ENCODE measurements at places on chromosomes 1 and 21.

GRCh38 chr21:37149411-37149810 lies 76.4 kb downstream of the TTC3 start:
- DNase-seq, result no peak

DNA sequence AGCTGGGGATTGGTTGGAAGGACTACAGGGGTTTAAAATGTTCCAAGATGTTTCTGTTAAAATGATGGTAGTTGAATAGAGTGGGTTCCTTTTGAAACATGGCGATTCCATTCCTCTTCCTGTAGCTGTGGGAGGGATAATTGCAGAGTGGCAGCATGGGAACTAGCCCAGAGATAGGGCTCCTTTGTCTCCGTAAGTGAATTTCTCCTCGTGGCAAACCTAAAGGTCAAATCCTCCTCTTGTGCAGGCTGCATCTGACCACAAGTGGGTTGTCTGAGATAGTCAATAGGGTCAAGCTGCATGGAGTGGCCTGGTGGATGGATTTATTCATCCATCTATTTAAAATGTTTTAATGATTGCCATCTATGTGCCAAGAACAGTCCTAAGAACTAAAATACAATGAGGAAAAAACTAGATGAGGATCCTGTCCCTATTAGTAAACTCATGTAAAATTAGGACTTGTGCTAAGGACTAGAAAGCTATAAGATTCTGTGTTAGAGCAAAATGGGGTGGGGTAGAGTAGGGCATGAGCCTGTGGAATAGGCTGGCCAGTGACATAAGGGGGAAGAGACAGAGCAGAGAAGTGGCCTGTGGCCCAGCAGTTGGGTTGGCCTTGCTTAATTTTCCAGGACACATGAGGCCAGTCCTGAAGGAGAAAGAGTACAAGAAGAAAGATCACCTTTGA lies 89.1 kb upstream of the IVNS1ABP start:
- no peak for DNase-seq

GRCh38 chr1:216499581-216500272 lies 76.5 kb upstream of the USH2A start:
- no peak for DNase-seq

DNA sequence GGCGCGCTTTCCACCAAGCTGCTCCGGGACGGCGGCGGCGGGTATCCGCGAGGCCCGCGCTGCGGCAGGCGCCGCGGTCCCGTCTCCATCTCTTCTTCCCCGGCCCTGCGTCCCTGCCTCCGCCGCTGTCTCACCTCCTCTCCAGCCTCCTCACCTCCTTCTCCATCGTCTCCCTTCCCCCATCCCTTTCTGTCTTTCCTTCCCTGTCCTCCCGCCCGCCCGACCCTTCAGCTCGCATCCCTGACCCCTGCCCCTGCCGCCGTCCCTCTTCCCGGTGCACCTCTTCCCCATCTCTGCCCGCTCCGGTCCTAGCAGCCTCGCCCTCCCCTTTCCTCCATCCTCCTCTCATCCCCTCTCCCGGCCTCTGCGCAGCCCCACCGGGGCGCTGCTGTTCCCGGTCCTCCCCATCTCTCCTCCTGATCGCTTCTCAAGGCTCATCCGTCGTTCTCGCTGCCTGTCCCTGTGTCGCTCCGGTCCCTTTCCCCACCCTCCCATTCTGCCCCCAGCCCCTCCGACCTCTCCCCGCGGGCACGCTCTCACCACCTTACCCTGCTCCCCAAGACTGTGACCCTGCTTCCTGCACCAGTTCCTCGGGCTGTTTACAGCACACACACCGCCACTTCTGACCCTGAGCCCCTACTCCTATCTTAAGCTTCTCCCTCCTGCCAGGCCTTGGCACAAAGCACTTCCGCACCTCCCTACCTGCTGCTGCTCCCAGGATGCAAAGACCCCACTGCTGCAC lies 760 bp upstream of the NPHP4 start:
- peak; percentile 39 for DNase-seq

DNA sequence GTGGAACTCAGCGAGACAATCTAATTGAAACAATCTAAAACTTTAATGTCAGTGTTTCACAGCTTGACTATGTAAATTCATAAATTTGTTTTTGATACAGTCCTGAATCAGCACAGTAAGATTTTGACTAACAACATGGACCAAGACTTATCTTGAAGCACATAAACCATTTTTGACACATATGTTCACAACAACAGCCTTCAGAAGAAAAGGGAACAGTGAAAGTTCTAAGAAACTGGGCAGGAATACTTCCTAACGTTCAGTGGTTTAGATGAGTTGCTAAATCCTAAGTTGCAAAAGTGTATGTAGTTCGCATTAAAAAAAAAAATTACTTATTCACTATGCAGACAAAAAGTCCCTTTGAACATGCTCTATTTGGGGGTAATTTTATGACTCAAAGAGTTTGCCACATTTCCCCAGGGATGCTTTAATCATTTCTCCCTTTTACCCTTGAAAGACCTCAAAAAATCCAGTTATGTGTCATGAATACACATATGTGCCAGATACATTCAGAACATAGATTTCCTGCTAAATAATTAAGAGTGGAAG lies 120.2 kb downstream of the MRPL39 start:
- DNase-seq, result no peak

DNA sequence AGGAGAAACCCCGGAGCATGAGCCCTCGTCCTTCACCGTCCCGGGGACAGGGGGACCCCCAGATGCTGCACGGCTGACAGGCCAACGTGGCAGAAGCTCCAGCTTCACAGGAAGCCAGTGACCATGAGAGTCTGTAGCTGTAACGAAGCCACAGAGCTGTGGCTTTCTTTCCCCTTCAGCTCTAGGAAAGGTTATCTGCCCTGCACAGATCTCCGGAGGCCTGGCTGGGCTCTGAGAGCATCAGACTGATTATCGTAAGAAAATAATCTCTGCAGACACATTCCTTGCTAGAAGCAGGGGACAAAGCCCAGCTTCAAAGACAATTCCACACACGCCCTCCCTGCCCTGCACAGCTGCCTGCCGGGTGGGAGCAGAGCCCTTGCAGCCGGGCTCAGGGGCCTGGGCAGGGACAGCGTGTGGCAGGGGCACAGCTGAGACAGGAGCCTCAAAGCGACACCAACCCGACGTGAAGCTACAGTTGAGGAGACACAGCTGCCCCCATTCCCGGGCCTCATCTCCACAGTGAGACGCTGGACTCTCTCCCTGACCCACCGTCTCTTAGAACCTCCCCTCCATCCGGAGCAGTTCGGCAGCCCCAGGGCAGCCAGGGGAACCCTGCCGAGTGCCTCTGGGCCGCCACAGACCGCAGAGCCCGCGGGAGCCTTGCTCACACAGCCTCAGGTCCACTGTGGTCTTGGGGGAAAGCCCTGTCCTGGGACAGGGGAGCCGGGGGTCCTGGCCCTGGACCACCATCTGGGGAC lies 30.6 kb downstream of the POFUT2 start:
- DNase-seq, result no peak

DNA sequence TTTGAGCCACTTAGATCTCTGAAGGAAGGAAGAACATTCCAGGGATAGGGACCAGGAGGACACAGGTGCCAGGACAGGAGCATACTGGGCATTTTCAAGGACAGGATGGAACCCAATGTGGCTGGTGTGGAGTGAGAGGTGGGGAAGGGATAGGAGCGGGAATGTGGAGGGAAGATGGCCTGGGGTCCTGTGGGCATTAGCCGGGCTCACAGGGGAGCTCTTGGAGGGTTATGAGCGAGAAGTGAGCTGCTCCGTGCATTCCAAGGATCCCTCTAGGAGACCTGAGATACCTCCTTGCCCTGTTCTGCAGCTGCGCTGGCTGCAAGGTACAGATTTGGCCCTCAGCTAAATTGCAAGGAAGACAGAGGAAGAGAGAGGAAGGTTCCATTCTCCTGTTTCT lies 87.5 kb downstream of the IER5 start:
- DNase-seq, result no peak

GRCh38 chr1:56301791-56302190 lies 277.6 kb downstream of the PLPP3 start:
- no peak for DNase-seq

GRCh38 chr1:198141668-198142351 lies 15.0 kb upstream of the NEK7 start:
- DNase-seq, result no peak

DNA sequence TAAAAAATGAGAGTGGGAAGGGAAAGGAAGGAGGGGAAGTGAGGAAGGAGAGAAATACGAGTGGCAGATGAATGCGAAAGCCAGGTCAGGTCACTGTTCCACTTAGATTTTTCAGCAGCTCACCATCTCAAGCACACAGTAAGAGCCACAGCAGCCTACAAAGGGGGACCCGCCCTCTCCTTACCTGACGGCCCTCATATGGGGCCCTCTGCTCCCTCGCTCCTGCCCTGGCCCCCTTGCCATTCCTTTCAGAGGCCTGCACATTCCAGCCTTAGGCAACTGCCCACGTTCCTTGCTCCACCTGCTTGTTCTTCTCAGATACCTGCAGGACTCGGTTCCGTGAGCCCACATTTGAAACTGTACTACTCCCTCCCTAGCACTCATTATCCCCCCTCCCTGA lies 22.0 kb downstream of the VPS26C start:
- no peak for DNase-seq

- no peak for DNase-seq
Observed at GRCh38 chr1:38077523-38078147, 31.0 kb upstream of the POU3F1 start.

DNA sequence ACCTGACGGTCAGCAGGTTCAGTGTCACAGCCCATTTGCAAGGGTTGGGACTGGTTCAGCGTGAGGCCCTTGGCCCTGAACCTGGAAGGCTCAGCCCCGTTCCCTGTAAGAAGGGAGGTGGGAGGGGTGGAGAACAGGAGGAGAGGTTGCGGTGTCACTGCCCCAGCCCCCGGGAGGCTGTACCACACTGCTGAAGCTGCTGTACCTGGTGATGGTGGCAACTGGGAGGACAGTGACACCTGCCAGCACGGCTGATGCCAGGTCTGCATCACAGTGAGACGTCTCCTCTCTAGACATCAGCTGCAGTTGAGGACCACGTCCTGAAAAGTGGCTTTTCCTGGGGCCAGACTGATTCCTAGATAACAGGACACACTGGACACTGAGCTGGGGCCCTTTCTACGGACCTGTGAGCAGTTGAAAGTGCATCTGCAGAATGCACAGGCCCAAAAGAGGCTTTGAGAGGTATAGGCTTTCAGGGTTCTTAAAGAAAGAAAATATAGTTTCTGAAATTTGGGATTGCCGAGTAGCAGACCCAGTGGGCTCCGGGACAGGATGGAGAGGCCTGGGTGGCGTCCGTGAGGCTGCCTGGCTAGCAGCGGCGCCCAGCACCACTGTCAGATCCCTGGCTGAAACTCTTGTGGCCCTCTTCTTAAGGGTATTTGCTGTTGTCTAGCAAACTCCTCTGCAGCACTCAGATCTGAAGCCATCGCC lies 47.7 kb downstream of the COQ8A start:
- DNase-seq, result no peak

GRCh38 chr1:178683291-178683690 lies 41.8 kb upstream of the RALGPS2 start:
- no peak for DNase-seq

- DNase-seq, result no peak
Observed at GRCh38 chr1:44616991-44617702, 57.1 kb downstream of the TMEM53 start.

DNA sequence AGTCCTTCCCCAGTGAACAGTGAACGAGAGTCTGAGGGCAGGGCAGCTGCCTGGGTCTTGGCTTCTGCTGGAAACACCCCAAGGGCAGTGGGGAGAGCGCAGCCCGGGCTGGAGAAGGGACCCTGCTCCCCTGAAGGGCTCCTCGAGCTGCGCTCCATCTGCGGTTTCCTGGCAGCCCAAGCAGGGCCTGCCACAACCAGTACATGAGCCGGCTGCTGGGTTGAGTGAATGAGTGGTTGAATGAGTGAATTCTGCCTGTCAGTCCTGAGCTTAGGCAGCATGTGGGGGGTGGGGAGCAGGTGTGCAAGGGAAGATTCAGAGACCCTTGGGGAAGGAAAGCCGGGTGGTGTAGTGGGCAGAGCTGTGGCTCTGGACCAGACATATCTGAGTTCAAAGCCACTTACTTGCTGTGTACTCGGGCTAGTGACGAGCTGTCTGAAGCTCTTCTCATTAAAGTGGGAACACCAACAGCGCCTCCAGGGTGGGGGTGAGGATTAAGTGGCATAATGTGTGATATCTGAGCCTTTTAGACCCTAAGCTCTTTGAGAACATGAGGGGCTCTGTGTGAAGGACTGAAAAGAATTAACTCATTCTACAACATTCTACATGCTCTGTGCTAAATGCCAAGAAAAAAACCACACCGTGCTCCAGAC lies 3.7 kb downstream of the OPRD1 start:
- DNase-seq, result no peak

DNA sequence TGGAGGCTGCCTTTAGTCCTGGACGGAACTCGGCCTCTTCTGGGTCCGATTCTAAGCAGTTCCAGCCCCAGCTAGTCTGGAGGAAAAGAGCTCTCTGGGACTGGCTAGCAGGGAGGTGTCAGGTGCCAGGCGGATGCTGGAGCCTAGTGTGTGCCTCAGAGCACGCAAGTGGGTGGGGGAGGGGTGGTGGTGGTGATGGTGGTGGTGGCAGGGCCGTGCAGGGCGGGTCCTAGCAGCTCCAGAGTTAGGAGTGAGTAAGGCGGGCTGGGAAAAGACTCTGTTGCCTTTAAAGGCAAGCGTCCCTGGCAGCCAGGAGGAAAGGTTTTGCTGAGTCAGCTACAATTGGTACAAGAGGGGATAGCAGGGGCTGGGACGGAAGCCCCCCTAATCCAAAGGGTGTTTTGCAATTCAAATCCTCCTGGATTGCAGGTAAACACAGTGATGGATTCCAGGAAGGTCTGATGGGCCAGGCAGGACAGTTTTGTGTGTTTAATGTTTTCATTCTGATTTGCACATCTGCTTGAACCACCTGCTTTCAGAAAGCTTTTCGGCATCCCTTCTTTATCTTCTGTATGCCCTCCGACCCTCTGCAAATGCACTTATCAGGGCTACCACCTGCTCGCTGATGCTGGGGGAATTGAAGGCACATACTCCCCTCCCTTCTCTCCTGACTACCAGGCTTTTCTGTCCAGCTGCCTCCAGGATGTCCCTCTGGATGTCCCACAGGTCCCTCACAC lies 4.1 kb upstream of the SLC2A1 start:
- peak; percentile 55 for DNase-seq
